ENCODE measurements at places on chromosomes 3 and 15.

DNA sequence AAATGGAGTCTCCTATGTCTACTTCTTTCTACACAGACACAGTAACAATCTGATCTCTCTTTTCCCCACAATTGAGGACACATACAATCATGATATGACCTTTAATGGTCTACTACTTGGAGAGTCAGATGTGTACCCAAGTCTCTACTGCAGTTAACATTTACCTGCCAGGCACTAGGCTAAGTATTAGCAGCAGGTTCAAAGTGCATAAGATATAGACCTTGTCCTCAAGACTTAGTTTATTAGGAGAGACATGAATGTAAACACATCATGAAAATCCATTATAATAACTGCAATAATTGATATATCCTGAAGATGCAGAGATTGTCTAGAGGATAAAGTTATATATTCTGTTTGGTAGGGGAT lies 3.1 kb downstream of the SLC35A5 start:
- no peak for DNase-seq

DNA sequence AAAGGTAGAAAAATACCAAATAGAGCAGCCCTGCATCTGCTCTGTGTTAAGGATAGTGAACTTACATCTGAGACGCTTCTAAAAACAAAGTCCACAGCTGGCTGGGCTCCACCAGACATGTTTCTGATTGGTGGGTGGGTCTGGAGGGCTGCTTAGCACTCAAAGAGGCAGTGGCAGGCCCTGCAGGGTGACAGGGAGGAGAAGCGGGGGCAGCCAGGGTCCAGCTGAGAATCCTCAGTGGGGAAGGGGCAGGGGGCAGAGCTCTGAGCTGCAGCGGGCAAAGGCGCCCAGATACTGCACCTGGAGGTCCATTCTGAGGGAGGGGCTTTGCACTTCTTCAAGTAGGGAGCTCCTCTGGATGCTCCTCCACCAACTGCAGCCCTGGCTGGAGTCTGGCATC lies 28.1 kb downstream of the PRR23E start:
- DNase-seq, result no peak

DNA sequence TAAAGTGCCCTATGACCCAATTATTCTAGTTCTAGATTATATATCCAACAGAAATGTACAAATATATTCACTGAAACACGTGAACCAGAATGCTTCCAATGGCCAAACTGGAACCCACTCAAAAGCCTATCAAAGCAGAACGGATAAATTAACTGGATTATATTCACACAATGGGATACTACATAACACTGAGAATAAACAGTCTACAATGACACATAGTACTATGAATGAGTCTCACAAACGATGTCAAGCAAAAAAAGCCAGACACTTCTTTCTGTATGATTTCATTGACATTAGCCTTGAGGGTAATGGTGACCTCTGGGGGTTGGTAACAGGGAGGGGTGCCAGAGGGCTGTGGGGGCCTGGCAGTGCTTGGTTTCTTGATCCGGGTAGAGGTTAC lies 50.9 kb upstream of the HACD2 start:
- peak; percentile 8 for DNase-seq

- DNase-seq, result no peak
These were observed 171.9 kb downstream of the SYNPR start for GRCh38 chr3:63450023-63450422.

DNA sequence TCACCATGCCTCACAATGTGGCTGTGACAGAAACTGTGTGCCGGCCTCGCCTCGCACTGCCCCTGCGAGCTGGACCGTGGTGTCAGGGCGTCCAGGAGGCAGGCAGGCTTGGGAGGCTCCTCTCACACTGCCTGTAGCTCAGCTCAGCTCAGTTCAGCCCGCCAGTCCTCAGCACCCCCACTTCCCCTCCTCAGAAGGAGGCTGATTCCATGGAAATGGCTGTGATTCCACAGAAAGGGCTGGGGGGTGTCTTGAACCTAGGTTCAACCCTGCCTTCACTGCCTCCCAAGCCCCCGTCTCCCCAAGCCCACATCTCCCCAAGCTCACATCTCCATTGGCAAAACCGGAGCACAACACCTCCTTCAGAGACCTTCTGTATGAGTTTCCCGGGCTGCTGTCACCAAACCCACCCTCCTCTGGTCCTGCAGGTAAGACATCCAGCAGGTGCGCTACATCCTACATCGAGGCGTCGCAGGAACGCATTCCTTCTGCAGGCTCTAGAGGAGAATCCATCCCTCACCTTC lies 94.0 kb downstream of the OCA2 start:
- DNase-seq, result no peak

- DNase-seq, result no peak
These were observed 7.7 kb downstream of the PLSCR1 start for GRCh38 chr3:146536681-146537080.

DNA sequence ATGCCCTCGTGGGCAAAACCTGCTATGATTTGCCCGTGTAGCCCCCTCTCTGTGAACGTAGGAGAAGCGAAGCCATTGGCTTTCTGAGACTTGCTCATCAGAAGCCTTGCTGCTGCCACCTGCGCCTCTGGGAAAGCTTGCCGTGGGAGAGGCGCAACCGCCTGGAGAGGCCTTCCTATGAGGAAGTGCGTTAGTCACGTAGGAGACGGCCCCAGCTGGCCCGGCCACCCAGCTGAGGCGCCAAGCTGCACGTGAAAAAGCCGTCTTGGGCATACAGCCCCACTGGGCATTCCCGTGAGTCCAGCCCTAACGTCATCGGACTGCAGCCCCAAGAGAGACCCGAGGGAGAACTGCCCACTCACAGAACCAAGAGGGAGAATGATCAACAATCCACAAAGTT lies 49.1 kb upstream of the TJP1 start:
- peak; percentile 28 for DNase-seq

- DNase-seq, result no peak
These were observed 13.1 kb upstream of the WWTR1 start for GRCh38 chr3:149670742-149671492.

Data from ascending aorta (tissue), 2 donors.